ENCODE measurements at places on chromosomes 12 and 14. TPM values are rescaled to one million over a fixed set of nuclear protein-coding genes. Genes with fewer than 3 reads are reported as not detected.

- H3K4me1 ChIP-seq: no peaks in the 10 kb centered on the region
- no peaks in the 10 kb centered on the region for H3K27me3 ChIP-seq
- H3K4me3 ChIP-seq: no peak overlapping the region
- H3K36me3 ChIP-seq: no peaks in the 10 kb centered on the region
Observed at GRCh38 chr14:62604524-62604923, 440.7 kb downstream of the KCNH5 start.

Gene IGF1
- 4.0 TPM for total RNA-seq

Gene LALBA
- total RNA-seq: not detected

Gene APAF1
- 28.7 TPM for total RNA-seq

GRCh38 chr12:19654650-19655376, 215.5 kb downstream of the AEBP2 start:
- H3K27me3 ChIP-seq: no peaks in the 10 kb centered on the region
- H3K36me3 ChIP-seq: no peaks in the 10 kb centered on the region
- no peak overlapping the region for H3K4me3 ChIP-seq
- H3K4me1 ChIP-seq: no peaks in the 10 kb centered on the region

DNA sequence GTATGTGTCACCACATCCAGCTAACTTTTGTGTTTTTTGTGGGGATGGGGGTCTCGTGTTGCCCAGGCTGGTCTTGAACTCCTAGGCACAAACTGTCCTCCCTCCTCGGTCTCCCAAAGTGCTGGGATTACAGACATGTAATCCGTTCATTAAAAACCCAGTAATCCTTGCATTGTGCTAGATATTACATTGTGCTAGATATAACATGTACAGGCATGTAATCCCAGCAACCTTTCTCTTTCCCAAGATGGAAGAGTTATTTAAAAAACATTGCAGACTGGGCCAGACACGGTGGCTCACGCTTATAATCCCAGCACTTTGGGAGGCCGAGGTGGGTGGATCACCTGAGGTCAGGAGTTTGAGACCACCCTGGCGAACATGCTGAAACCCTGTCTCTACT, 19.7 kb downstream of the ELK3 start:
- no peak for DNase-seq
- no peaks in the 10 kb centered on the region for H3K27me3 ChIP-seq
- H3K4me1 ChIP-seq: peaks cover 11% of the 10 kb centered on the region
- H3K4me3 ChIP-seq: no peak overlapping the region

Gene BMAL2
- 3.5 TPM for total RNA-seq

DNA sequence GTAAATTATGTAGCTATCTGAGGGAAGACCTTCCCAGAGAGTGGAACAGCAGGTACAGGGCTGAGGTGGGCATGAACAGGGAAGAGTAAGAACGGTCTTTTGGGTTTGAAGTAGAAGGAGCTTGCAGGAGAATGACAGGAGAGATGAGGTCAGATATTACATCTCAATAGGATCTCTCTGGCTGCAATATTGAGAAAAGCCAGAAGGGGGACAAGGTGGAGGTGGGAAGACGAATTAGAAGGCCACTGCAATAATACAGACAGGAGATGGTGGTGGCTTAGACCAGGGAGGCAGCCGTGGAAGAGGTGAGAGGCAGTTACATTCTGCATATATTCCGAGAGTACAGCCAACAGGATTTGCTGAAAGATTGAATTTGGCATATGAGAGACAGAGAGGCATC, 310.2 kb downstream of the APAF1 start:
- no peak for DNase-seq
- no peak overlapping the region for H3K27ac ChIP-seq
- H3K36me3 ChIP-seq: no peaks in the 10 kb centered on the region
- no peaks in the 10 kb centered on the region for H3K27me3 ChIP-seq
- no peak overlapping the region for H3K4me3 ChIP-seq
- no peaks in the 10 kb centered on the region for H3K4me1 ChIP-seq

- no peak overlapping the region for H3K27ac ChIP-seq
- no peaks in the 10 kb centered on the region for H3K4me1 ChIP-seq
- DNase-seq: no peak
- no peaks in the 10 kb centered on the region for H3K27me3 ChIP-seq
- no peaks in the 10 kb centered on the region for H3K36me3 ChIP-seq
Observed at GRCh38 chr12:10618338-10618987, 5.1 kb upstream of the MAGOHB start.

GRCh38 chr14:99654235-99654985, 9.5 kb downstream of the HHIPL1 start:
- no peak overlapping the region for H3K27ac ChIP-seq
- H3K36me3 ChIP-seq: no peaks in the 10 kb centered on the region
- no peaks in the 10 kb centered on the region for H3K27me3 ChIP-seq
- H3K4me1 ChIP-seq: no peaks in the 10 kb centered on the region
- no peak overlapping the region for H3K4me3 ChIP-seq

- no peaks in the 10 kb centered on the region for H3K4me1 ChIP-seq
- H3K27ac ChIP-seq: no peak overlapping the region
- no peak for DNase-seq
Observed at GRCh38 chr14:90246936-90247335, 9.4 kb upstream of the PSMC1 start.

DNA sequence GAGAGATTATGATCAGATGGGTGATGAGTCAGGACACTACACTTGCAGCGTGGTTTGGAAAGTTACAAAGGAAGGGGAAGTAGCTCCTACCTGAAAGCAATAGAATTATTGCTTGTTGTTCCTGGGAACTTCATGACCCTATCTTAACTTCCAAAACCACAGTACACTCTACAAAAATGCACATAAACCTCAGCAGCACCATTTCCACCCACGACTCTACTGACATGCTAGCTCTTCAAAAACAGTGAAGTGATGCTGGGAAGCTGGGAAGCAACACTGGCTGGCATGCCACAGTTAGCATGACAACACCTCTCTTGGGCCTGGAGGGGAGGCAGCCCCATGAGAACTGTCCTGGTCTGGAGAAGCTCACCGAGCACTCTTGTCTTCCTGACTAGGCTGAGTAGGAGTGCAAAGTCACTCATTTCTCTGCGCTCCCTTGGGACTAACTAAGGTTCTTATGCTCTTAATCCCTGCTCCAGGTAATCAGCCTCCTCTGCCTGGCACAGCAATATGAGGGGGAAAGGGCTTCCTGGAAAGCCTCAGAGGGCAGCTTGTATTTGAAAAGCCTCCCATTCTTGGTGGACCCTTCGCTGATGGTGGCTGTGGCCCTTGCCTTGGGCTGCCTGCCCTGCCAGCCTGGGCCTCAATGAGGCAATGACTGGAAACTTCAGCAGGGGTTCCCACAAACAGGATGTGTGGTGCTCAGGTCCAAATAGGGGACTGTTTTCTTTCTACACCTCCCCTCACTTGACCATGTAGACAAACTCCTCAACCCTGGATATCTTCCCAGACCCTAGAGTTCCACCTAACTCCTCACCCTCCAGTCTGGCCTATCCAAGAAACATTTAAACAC, 1.2 kb downstream of the KRT3 start:
- H3K27ac ChIP-seq: no peak overlapping the region
- peaks cover 6% of the 10 kb centered on the region for H3K4me1 ChIP-seq
- no peaks in the 10 kb centered on the region for H3K27me3 ChIP-seq
- DNase-seq: no peak
- no peaks in the 10 kb centered on the region for H3K36me3 ChIP-seq

DNA sequence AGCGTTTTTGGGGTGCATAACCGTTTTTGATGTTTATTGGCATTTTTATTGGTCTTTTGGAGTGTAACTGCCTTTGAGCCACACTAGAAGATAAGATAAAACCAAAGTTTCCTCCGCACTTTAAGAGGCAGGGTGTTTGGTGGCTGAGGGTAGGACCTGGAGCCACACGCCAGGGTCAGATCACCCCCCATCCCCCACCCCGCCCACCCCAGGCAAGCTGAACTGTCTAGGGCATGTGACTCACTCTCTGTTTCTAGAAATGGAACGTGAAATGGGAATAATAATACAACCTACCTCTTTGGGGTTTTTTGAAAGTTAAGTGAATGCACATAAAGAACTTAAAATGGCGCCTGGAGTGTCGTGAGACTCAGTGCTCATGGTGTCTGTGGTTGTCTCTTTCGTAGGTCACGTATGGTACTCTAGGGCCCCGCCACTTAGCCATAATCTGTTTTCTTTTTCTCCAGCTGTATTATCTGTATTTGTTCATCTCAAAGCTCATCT, 56.0 kb downstream of the PPP2R5C start:
- H3K4me1 ChIP-seq: no peaks in the 10 kb centered on the region
- no peak overlapping the region for H3K4me3 ChIP-seq
- DNase-seq: no peak
- no peaks in the 10 kb centered on the region for H3K36me3 ChIP-seq
- H3K27ac ChIP-seq: peak overlapping the region; percentile 94

Gene RHEBL1
- not detected for total RNA-seq

Gene NT5DC3
- total RNA-seq: 9.1 TPM

- no peak overlapping the region for H3K4me3 ChIP-seq
- H3K36me3 ChIP-seq: peaks cover 89% of the 10 kb centered on the region
- H3K4me1 ChIP-seq: no peaks in the 10 kb centered on the region
- no peaks in the 10 kb centered on the region for H3K27me3 ChIP-seq
Observed at GRCh38 chr12:50992819-50993218, 33.4 kb downstream of the SLC11A2 start.

DNA sequence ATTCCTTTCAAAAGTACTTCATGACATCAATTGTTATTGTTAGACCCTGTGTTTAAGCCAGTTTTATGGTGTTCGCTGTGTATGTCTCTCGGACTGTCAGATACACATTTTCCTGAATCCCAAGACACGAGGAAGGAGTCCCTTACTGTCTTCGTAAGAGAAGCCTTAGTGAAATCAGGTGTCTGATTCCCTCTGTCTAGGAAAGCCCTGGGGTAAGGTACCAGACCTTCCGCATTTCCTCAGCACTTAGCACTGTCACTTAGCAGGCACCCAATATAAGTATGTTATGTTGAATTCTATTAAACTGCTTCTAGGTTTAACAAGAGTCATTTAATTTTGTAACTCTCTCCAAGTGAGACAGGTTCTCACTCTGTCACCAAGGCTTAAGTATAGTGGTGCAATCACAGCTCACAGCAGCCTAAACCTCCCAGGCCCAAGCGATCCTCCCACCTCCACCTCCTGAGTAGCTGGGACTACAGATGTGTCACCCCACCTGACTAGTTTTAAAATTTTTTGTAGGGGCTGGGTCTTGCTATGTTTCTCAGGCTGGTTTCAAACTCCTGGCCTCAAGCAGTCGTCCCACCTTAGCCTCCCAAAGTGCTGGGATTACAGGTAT, 111.0 kb downstream of the BBS10 start:
- no peaks in the 10 kb centered on the region for H3K36me3 ChIP-seq
- H3K27me3 ChIP-seq: no peaks in the 10 kb centered on the region
- no peak overlapping the region for H3K4me3 ChIP-seq
- H3K27ac ChIP-seq: no peak overlapping the region

DNA sequence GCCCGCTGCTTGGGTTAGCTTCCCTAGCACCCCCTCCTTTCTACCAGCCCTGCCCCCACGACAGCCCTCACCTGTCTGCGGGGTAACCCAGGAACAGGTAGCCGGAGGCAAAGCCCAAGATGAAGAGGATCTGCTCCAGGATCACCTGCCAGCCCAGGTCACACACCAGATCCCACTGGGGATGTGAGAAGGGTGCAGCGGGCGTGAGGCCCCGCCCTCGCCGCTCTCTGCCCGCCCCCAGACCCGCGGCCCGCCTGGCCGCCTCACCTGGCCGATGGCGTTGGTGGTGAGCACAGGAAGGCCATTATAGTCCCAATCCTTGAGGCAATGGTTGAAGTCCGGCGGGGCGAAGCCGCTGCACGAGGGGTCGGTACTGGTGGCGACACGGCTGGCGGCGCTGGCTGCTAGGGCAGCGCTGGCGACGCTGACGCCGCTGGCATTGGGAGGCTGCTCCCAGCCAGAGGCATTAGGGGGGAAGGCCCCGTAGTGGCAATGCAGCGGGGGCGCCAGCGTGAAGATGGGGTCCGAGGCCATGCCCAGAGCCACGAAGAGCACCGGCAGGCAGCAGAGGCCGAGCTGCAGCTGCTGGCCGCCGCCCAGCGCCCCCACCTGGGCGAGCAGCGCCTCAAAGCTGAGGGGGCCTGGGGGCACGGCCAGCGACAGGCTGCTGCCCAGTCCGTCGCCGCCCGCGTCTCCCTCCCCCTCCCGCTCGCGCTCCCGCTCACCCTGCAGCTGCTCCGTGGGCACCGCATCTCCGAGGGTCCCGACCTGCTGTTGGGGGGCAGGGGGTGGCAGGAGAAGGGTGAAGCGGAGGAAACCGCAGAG, 794 bp downstream of the SLC22A17 start:
- DNase-seq: no peak
- no peaks in the 10 kb centered on the region for H3K4me1 ChIP-seq
- peaks cover 6% of the 10 kb centered on the region for H3K27me3 ChIP-seq
- H3K36me3 ChIP-seq: no peaks in the 10 kb centered on the region
- H3K4me3 ChIP-seq: peak overlapping the region; percentile 41

GRCh38 chr12:128810182-128811127, 13.3 kb downstream of the SLC15A4 start:
- no peaks in the 10 kb centered on the region for H3K27me3 ChIP-seq
- H3K36me3 ChIP-seq: no peaks in the 10 kb centered on the region
- H3K4me1 ChIP-seq: no peaks in the 10 kb centered on the region
- H3K4me3 ChIP-seq: no peak overlapping the region

- DNase-seq: peak; percentile 73
- no peaks in the 10 kb centered on the region for H3K27me3 ChIP-seq
- H3K27ac ChIP-seq: peak overlapping the region; percentile 0
- H3K4me1 ChIP-seq: no peaks in the 10 kb centered on the region
Observed at GRCh38 chr12:39127401-39127800, 222.0 kb upstream of the CPNE8 start.

DNA sequence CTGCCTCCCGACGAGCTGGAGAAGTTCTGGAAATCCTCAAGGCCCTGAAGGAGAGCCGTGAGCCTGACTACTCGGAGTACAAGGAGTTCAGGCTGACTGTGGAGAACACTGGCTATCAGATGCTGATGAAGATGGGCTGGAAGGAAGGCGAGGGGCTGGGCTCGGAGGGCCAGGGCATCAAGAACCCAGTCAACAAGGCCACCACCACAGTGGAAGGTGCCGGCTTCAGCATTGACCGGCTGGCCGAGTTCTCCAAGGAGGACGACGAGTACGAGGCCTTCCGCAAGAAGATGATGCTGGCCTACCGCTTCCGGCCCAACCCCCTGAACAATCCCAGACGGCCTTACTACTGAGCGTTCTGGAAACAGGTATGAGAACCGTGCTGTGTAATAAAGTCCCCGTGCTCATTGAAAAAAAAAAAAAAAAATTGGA, 366.1 kb upstream of the ATXN7L3B start:
- no peaks in the 10 kb centered on the region for H3K36me3 ChIP-seq
- no peak for DNase-seq
- H3K4me3 ChIP-seq: no peak overlapping the region
- no peak overlapping the region for H3K27ac ChIP-seq
- no peaks in the 10 kb centered on the region for H3K27me3 ChIP-seq
- no peaks in the 10 kb centered on the region for H3K4me1 ChIP-seq

DNA sequence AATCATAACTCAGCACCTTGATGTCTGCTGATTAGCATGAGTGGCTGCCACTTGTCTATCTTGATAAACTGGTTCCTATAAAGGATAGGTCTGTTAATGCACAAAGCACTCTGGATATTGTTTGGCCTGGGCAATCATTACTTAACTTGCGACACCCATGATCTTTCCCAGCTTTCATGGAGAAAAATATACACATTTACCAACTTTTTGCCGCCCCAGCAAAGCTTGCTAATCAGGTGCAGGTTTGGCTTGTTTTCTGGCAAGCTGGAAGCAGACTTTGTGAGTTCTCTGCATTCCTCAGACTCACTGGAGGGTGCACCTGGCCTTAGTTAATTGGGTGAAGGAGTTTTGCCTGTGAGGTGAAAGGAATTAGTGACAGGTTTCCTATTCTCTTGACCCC, 1126.4 kb upstream of the FLRT2 start:
- DNase-seq: no peak
- no peak overlapping the region for H3K4me3 ChIP-seq
- no peaks in the 10 kb centered on the region for H3K4me1 ChIP-seq
- H3K36me3 ChIP-seq: no peaks in the 10 kb centered on the region
- no peaks in the 10 kb centered on the region for H3K27me3 ChIP-seq

Measured in Peyer's patch (tissue), 4 donors.